Esophagus squamous epithelium (tissue), 5 donors: ENCODE measurements at places on chromosomes 3 and 15.

DNA sequence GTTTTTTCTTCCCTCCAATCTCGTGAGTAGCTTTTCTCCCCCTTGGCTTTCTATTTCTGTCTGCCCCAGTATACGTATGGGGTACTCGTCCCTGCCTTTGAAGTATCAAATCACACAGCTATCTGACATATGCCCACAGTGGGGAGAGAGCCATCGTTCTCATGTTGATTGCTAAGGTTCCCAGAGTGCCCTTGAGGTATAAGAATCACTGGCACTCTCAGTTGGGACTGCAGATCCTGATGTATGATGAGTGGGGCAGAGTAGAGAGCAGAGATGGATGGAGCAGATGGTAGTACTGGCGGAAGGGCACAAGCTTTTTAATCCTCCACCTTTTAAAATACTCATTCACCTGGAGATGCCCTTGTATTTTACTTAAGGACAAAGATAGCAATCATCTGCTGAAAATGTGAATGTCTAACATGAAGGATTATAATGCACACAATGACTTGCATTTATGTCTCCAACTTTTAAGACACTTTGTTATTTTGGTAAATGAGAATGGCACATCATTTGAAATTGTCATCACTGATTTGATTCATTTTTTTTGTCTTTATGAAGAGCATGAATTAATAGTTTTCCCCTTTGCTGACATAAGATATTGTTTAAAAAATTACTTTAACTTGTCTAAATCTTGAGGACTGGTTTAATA lies 239.6 kb downstream of the NR1D2 start:
- DNase-seq: no peak

DNA sequence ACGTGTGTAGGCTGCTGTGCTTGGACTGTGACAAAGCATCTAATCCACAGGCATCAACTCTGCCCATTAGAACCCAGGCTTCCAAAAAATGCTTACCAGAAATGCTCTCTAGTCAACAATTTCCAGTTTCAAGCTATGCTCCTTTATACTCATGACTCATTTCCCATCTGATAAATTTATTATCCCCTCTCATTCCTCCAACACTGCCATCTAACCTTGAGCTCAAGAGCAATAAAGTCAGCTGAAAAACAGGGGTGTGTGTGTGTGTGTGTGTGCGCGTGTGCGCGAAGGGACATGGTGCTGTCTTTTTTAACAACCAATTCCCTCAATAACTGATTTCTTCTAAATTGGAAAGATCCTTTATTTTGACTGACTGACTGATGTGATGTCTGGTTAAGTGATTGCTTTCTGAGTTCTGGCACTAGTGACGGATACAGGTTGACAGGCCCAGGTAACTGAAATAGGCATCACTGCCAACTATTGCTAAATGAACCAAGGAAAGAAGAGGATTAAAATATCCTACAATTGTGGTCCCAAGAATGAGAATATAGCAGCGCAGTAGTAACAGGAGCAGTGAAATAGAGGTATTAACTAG lies 405.5 kb downstream of the ZNF385D start:
- DNase-seq: no peak

DNA sequence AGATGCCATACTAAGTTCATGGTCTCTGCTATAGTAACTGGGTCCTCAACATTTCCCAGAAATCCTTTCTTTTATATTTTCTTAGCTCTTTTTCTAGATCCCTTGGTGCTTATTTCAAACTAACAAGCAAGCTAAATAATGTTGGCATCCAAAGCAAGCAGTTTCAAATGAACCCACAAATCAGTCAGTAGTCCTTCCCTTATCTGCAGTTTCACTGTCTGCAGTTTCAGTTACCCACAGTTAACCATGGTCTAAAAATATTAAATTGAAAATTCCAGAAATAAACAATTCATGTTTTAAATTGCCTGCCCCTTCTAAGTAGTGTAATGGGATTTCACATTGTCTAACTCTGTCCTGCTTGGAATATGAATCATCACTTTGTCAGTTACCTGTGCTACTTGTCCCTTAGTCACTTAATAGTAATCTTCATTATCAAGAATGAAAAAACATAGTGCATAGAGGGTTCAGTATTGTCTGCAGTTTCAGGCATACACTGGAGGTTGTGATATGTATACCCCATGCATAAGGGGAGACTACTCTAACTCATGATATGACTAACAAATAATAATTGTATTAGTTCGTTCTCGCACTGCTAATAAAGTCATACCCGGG lies 633.7 kb downstream of the MECOM start:
- DNase-seq: no peak

DNA sequence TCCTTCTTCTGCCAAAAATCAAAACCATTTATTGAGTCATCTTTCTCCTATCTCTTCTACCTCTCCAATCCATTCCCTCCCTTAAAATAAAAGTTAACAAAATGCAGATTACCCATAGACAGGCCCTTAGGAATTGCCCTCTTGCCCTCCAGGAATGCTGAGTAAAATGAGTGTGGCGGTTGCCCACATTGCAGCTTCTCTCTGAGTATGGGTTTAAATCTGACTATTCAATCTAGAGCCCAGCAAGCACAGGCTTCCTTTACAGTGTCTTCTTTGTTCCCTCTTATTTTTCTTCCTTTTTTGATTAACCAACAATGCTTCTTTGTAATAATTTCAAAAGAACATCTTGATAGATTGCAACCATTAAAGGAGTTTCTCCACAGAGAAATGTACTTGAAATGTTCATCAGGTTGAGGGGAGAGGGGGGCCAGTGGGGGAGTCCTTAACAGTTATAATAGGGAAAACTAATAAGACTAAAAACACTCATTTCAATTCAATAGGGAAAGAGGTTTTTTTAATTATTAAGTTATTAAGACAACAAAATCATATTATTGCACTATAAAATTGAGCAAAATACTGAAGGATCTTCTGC lies 135.3 kb upstream of the LMCD1 start:
- DNase-seq: no peak

DNA sequence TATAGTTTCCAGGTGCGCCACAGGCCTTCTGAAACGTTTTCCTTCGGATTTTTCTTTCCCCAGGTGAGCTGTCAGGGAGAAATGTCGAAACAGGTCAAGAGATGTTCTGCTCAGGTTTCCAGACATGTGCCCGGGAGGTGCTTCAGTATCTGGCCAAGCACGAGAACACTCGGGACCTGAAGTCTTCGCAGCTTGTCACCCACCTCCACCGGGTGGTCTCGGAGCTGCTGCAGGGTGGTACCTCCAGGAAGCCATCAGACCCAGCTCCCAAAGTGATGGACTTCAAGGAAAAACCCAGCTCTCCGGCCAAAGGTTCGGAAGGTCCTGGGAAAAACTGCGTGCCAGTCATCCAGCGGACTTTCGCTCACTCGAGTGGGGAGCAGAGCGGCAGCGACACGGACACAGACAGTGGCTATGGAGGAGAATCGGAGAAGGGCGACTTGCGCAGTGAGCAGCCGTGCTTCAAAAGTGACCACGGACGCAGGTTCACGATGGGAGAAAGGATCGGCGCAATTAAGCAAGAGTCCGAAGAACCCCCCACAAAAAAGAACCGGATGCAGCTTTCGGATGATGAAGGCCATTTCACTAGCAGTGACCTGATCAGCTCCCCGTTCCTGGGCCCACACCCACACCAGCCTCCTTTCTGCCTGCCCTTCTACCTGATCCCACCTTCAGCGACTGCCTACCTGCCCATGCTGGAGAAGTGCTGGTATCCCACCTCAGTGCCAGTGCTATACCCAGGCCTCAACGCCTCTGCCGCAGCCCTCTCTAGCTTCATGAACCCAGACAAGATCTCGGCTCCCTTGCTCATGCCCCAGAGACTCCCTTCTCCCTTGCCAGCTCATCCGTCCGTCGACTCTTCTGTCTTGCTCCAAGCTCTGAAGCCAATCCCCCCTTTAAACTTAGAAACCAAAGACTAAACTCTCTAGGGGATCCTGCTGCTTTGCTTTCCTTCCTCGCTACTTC lies 3.8 kb downstream of the BHLHE40 start:
- DNase-seq: no peak

DNA sequence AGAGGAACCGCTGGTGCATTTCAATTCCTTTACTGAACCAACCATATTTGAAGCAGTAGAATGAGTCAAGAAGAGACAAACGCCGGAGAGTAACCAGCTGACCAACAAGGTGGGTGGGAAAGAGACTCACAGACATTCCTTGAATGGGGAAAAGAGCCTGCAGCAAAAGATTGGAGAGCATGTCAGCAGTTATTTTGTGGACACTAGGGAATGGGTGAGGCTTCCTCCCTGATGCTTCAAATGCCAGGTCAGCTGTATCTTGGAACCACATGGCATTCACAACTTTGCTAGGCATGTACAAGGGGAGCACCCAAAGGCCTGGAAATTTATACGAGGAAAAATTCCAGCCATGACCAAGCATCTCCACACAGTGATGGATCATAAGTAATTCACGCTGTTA lies 29.9 kb upstream of the ZKSCAN7 start:
- no peak for DNase-seq

- DNase-seq: no peak
Observed at GRCh38 chr3:44280631-44281030, 38.9 kb downstream of the TOPAZ1 start.

GRCh38 chr3:156617781-156618180 lies 56.6 kb upstream of the TIPARP start:
- DNase-seq: no peak

- no peak for DNase-seq
Observed at GRCh38 chr3:52844290-52844975, 9.6 kb upstream of the MUSTN1 start.

GRCh38 chr15:52870015-52870414 lies 79.9 kb upstream of the ONECUT1 start:
- no peak for DNase-seq

DNA sequence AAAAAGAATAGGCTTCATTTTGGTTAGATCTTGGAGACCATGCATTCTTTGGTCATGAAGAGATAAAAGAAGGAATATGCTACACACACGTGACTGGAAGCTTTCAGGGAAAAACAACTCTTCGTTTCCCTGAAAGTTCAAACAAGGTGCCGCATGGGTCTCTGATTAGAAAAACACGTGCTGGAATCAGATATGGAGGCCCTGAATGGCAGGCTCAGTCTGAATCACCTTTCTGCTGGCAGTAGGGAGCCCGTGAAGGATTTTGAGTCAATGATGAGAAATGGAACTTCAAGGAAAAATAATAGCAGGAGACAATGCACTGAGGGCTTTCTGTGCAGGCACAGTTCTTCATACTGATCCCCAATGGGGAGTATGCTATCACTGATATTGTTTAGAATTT lies 99.8 kb upstream of the LRRN1 start:
- DNase-seq: no peak

GRCh38 chr3:64620020-64620419 lies 67.8 kb downstream of the ADAMTS9 start:
- no peak for DNase-seq

DNA sequence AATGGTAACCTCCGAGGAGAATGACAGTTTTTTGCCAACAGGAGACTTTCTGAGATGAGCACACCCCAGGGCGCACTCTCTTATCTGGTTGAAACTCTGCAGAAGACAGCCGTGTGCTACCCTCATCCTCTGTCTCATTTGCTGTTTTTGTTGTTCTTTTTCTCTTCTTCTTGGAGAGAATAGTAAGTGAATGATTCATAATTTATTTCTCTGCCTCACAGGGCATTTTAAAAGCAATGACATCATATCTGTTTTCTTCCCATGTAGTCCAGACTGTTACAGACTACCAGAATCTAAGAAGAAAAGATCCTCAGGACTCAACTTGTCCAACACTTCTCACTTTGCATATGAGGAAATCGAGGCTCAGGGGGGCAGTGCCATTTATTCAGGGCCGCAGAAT lies 771.1 kb upstream of the GRM7 start:
- DNase-seq: no peak
